ENCODE measurements at places on chromosomes 16 and 17.

DNA sequence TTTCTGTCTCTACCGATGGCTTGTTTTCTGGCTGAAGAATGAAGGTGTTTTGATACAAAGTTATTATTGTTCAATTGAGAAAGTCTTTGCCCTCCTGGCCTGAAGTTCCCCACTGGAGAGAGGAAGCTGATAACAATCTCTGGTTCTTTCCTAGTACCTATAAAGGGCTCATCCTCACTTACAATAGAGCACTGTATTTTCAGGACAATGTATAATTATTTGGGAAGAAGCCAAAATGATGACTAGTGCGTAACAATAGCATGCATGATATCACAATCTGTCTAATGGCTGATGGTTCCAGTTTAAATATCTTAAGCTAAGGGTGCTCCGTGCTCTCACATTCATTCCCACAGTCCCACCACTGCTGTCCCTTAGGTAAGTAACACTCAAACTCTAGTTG, 230.7 kb downstream of the IRX3 start:
- no peak for DNase-seq

DNA sequence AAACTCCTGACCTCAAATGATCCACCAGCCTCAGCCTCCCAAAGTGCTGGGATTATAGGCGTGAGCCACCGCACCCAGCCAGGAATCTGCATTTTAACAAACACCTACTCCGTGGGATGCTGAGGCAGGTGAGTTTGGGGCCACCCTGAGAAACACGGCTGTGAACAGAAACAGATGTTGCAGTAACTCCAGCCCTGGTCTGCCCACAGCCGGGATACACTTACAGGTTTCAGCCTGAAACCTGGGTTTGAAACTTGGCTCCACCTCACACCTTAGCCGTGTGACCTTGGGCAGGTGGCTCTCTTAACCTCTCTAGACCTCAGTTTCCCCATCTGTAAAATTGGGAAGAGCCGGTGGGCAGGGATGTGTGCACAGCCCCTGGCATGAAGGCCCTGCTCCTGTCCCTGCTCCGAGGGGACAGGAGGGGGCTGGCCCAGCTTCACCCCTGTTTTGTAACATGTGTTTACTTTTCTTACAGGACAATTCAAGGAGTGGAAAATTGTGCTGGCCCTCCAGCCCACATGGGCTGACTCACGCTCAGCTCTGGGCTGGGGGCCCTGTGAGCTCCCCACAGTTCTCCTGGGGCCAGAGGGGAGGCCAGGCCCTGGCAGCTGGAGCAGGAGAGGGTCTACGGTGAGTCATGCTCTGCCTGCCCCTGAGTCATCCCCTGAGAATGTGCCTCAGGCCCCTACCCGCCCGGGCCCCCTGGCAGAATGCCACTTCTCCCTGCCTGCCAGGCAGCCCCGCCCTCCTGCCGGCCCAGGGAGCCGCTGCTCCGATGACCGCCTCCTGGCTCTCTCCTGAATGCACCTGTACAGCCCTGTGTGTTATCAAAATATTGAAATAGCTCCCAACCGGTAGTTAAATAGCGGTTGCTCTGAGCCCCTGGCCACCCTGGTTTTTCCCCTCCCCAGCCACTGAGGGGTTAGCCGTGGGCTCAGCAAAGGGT, 7.7 kb upstream of the PPL start:
- DNase-seq: no peak

DNA sequence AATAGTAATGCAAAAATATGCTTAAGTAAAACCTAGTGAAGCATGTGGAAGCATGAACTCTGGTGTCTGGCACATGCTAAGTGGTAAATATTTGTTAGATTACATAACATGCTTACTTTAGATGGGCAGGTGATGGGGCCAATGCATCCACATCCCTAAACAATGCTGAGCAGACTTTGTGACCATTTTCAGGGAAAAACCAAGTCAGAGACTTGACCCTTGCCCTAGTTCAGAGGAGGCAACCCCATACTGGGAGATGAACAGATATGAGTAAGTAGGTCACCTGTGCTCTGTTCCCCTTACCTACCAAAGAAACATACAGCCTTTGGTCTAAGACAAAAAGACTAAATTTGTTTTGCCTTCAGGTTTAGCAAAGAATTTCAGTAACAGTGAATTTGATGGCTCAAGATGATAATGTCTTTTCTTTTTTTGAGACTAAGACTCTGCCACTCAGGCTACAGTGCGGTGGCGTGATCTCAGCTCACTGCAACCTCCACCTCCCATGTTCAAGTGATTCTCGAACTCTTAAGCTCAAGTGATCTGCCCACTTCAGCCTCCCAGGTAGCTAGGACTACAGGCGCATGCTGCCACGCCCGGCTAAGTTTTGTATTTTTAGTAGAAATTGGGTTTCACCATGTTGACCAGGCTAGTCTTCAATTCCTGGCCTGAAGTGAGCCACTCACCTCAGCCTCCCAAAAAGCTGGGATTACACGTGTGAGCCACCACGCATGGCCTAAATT, 91.4 kb downstream of the HIC1 start:
- no peak for DNase-seq

DNA sequence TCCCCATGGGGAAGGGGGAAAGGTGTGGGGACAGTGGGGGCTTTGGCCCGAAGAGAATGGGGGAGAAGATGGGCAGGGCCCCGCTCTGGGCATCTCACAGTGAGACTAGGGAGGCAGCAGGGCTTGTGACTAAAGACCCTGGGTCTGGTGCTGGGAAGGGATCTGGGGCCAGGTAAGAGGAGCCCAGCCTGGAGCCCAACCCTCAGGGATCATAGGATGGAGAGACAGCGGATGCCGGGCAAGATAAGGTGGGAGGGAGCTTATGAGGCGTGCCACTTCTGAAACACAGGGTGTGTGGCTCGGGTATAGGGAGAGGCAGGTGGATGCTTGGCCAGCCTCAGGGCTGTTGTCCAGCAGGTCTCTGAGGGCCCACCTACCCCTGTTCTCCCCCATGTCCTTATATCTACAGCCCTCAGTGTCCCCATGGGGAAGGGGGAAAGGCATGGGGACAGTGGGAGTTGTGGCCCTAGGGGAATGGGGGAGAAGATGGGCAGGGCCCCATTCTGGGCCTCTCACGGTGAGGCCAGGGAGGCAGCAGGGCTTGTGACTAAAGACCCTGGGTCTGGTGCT, 15.4 kb downstream of the USP6 start:
- DNase-seq: no peak

GRCh38 chr17:18185391-18185790, 1.8 kb downstream of the ALKBH5 start:
- DNase-seq: no peak

GRCh38 chr17:79927688-79928501, 88.7 kb upstream of the CBX4 start:
- no peak for DNase-seq

GRCh38 chr17:74089380-74089779, 114.1 kb upstream of the RPL38 start:
- no peak for DNase-seq

GRCh38 chr16:27739606-27740357, 189.8 kb downstream of the KATNIP start:
- no peak for DNase-seq

GRCh38 chr16:14150796-14151195, 79.7 kb downstream of the MRTFB start:
- no peak for DNase-seq

DNA sequence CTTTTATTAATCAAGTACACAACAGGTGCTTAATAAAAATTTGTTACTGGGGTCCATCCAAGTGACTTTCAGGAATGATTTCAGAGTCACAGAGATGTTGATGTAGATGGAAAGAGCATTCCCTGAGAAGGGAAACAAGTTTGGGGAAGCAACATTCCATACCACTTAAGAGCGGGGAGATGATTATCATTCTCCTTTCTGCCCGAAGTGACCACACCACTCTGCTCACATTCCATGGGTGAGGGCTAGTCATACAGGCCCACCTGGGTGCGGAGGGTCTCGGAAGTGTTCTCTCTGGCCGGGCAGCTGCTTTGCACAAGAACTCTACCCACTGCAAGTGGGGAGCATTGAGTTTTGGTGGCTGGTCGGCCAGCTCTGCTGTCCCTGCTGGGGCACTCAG, 231.4 kb downstream of the SNX29 start:
- DNase-seq: no peak

DNA sequence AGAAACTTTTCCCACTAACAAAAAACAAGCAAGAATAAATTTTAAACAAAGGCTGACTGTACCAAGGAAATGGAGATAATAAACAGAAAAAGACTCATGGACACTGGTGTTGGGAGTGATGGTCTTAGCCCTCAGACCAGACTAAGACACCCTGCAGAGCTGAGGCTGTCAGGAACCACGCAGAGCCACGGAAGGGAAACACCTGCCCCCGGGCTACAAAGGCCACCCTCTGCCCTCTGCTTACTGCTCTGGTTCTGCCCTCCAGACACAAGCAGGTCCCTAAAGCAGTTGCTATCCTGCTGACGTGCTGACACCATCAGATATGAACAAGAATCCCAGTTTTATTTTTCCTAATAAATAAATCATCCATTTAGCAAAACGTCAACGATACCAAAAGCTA, 80.0 kb downstream of the ANKRD11 start:
- DNase-seq: no peak

GRCh38 chr17:48584223-48584741, 5.8 kb downstream of the HOXB3 start:
- no peak for DNase-seq

- no peak for DNase-seq
These were observed 245.3 kb downstream of the GSG1L start for GRCh38 chr16:27818246-27818645.

DNA sequence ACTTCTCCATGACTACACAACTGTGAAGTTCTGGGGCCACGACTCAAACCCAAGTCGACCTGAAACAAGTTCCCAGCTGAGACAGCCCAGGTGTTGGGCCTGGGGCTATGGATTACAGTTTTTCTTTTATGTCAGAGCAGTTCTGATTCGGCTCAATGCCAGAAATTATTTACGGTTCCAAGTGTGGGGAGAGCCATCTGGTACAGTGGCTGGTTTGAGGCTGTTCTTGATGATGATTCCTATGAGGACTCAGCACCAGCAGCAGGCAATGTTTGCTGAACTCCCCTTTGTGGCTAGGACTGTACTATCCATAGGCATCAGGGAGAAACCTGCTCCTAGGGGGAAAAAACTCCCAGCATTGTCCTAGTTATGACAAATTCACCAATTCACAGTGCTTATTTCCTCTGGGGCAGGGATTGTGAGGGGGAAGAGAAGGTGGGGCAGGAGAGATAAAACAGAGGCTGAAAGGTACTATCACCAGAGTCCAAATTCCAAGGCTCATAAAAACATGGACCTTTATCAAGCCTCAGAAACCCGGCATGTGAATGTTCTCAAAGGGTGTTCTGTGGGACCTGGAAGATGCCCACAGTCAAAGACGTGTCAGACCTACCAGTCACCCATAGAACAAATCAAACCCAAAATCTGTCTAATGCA, 18.2 kb upstream of the CMTM4 start:
- DNase-seq: no peak

DNA sequence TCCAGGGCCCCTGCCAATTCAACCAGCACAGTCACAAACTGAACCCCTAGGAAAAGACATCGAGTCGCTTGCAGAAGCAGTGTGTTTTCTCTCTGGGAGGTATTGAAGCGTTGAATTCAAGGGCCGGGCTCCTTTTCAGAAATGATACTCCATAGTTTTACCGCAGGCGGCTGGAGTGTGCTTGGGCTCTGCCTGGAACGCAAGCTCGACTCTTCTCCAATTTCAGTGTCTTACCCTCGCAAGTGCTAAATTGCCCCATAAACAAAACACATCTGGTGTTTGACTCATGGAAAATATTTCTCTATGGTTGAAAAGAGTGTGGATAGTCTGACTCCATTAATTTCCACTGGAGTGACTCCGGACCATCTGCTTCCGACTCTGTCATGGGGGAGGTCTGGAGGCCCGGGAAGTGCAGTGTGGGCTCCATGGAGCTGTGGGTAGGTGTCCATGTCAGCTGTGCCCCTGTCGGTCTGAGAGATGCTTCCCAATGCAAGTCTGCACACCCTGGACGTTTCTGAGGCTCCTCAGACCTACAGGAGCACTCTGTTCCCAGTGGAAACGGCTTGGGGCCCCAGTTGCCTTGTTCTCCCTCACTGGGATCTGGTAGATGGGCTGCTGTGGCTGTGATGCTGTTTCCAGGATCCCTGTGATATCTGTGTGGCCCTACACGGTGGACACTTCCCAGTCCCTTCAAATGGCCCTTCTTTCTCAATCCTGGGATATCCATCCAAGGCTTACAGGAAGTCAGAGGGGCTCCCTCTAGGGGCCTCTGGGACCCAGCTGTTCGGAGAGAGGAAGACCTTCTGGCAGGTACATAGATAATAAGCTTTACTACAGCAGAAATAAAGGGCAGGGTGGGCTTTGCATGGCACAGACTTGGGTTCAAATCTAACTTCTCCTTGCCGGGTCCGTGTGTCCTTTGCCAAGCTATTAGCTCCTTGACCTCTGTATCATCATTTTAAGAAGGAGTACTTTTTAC, 119.8 kb upstream of the CDH13 start:
- no peak for DNase-seq

- DNase-seq: no peak
These were observed 114.8 kb downstream of the C16orf95 start for GRCh38 chr16:87202346-87202745.

DNA sequence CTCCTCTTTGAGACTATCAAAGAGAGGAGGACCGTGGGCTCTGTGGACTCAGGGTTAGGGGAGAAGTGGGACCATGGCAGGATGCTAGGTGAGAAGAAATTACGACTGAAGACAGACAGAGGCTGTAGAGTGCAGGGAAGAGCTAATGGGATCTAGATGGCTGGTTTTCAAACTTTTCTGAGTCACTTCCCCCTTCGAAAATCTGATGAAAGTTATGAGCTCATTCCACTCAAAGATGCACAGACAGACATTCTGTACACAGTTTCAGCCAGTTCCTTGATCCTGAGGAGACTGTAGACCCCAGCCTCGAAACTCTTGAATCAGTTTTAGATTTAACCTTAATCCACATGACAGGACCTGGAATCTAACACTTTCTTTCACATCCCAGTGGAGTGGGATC, 40.7 kb downstream of the RGS9 start:
- no peak for DNase-seq

GRCh38 chr17:80774146-80774545, 217.5 kb upstream of the CHMP6 start:
- DNase-seq: no peak

DNA sequence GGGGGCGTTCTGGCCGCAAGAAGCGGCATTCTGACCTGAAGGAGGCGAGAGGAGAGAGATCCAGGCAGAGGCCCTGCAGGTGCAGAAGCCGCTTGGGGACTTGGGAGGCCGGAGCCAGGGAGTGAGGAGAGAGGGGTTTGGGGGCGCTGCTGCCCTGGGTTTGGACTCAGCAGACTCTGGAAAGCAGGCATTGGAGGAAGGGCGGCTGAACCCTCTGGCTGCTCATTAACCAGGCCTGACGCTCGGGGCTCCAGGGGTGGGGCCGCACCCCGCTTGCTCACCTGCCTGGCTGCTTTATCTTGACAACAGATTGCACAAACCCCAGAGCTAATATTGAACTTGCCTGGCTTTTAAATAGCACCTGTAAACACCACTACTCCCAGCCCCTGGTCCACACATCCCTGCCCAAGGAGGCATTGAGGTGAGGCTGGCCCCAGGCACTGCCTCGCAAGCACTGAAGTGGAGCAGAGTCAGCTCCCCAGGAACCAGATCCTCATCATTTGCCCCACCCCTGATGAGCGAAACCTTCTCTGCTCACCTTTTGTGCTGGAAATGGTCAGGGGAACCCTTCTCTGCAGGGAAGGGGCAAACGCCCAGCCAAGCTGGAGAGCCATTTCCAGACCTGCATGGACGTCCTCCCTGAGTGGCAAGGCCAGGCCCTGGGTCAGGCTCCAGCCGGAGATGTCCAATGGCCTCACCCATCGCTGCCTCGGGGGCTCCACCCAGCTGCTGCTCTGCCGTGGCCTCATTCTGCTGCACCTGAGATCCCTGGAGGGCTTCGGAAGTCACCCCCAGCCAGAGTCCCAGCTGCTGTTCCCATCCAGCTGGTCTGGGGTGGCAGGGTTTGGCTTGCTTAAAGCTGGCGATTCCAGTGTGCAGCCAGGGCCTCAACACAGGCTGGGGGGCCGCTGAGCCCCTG, 190.2 kb upstream of the GSE1 start:
- no peak for DNase-seq

Data from renal cortex interstitium (tissue), 15 donors.